ENCODE measurements at places on chromosomes 1 and 21.

- no peaks in the 10 kb centered on the region for H3K27me3 ChIP-seq
- no peak overlapping the region for H3K27ac ChIP-seq
- DNase-seq = no peak
Observed at GRCh38 chr1:86750076-86750475, 45.7 kb downstream of the SH3GLB1 start.

DNA sequence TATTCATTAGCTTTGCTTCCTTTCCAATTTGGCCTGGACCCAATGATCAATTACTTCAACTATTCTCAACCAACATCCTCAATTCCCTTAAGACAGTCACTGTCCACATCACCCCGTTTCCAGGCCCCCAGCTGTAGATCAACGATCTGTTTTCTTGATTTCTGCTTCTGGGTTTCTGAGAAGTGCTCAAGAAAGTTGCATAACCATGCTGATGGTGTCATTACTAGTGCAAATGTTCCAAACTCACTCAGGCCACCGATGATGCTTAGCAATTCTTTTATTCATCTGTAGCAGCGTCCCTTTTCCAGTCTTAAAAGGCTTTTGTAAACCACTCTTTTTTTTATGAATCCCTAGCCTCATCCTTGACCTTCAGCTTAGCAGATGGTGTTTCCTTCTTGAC is 155.8 kb upstream of the PTGFR start:
- H3K4me1 ChIP-seq = no peaks in the 10 kb centered on the region
- H3K36me3 ChIP-seq = no peaks in the 10 kb centered on the region
- no peak overlapping the region for H3K27ac ChIP-seq
- H3K4me3 ChIP-seq = no peak overlapping the region

- no peak overlapping the region for H3K27ac ChIP-seq
- peak; percentile 63 for DNase-seq
- H3K27me3 ChIP-seq = no peaks in the 10 kb centered on the region
- peaks cover 3% of the 10 kb centered on the region for H3K4me1 ChIP-seq
Observed at GRCh38 chr1:200240656-200241055, 169.2 kb downstream of the ZNF281 start.

DNA sequence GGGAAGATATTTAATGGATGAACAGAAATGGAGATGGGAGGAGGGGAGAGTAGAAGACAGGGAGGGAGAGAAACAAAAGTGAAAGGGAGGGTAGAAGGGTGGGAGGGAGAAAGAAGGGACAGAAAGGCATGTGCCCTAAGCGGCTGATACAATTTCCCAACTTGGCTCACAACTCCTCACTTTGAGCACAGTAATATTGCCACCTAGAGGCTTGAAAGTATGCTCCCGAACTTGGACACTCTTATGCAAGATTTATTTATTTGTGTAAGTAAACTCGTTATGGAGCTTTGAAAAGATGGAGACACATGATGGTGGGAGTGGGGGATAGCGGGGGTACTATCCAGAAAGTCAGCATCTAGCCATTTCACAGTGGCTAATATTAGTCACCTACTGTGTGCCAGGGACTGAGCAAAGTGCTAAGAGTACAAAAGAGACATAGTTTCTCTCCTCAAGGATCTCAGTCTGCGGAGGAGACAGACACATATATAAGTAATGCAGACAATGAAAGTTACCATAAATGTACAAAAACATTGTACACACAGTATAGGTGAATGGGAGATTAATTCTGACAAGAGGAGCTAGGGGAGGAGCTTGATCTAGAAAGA is 189.7 kb downstream of the SEC16B start:
- no peaks in the 10 kb centered on the region for H3K36me3 ChIP-seq
- peak; percentile 73 for DNase-seq
- no peak overlapping the region for H3K27ac ChIP-seq
- H3K27me3 ChIP-seq = peaks cover 2% of the 10 kb centered on the region
- no peak overlapping the region for H3K4me3 ChIP-seq

GRCh38 chr1:17438318-17439249 is 893 bp downstream of the RCC2 start:
- H3K4me1 ChIP-seq = peaks cover 18% of the 10 kb centered on the region
- peak; percentile 69 for DNase-seq
- H3K36me3 ChIP-seq = peaks cover 4% of the 10 kb centered on the region
- H3K27me3 ChIP-seq = peaks cover 15% of the 10 kb centered on the region
- H3K27ac ChIP-seq = peak overlapping the region; percentile 92
- peak overlapping the region; percentile 85 for H3K4me3 ChIP-seq
